ENCODE measurements at places on chromosomes 7 and 10. TPM values are rescaled to one million over a fixed set of nuclear protein-coding genes. Genes with fewer than 3 reads are reported as not detected.

The RP9 gene
- 20.2 TPM for total RNA-seq

The SLC26A3 gene
- total RNA-seq: 0.33 TPM

The NUTM2E gene
- not detected for total RNA-seq

The NUDT1 gene
- 12.5 TPM for total RNA-seq

The VAX1 gene
- not detected for total RNA-seq

The FBXO24 gene
- total RNA-seq: 0.25 TPM

The ANKRD30A gene
- total RNA-seq: not detected

The ADCY1 gene
- 2.8 TPM for total RNA-seq

The CCDC7 gene
- total RNA-seq: 24.7 TPM

The DAGLB gene
- 6.0 TPM for total RNA-seq

The GPR15LG gene
- not detected for total RNA-seq

The GIMAP7 gene
- 16.8 TPM for total RNA-seq

The CUZD1 gene
- total RNA-seq: 0.16 TPM

The GRB10 gene
- 40.6 TPM for total RNA-seq

The NKX1-2 gene
- not detected for total RNA-seq

The PKD2L1 gene
- not detected for total RNA-seq

The PIP gene
- not detected for total RNA-seq

The KLF14 gene
- total RNA-seq: 0.11 TPM

The PILRA gene
- 2.0 TPM for total RNA-seq

The CEP41 gene
- total RNA-seq: 5.8 TPM

The MYOZ1 gene
- total RNA-seq: 4.8 TPM
